ENCODE measurements at places on chromosomes 7 and 10.

- DNase-seq: peak; percentile 39
- no peaks in the 10 kb centered on the region for H3K27me3 ChIP-seq
- no peak overlapping the region for H3K27ac ChIP-seq
- H3K4me3 ChIP-seq: no peak overlapping the region
- H3K36me3 ChIP-seq: no peaks in the 10 kb centered on the region
Observed at GRCh38 chr7:29369909-29370488, 175.4 kb downstream of the CHN2 start.

GRCh38 chr10:33421789-33422462 lies 87.5 kb upstream of the NRP1 start:
- H3K36me3 ChIP-seq: no peaks in the 10 kb centered on the region
- H3K4me1 ChIP-seq: no peaks in the 10 kb centered on the region
- H3K27me3 ChIP-seq: no peaks in the 10 kb centered on the region

DNA sequence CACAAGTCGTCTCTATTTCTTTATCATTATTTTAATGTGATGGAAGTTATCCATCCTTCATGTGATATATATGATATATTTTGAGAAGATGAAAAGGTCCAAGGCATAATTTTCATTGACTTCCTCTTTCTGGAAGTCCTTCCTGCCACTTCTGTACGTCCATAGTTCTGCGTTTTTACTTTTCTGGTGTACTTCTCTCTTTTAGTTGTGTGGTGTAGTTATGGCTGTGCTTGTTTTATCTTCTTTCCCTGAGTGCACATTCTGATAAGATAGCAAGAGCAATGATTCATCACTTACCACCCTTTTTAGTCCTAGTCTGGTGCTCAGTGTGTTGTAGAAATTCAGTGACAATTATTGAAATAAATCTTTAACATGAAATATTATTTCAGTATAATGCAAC lies 231.3 kb upstream of the FERD3L start:
- no peaks in the 10 kb centered on the region for H3K4me1 ChIP-seq
- no peaks in the 10 kb centered on the region for H3K36me3 ChIP-seq
- no peaks in the 10 kb centered on the region for H3K27me3 ChIP-seq
- DNase-seq: no peak
- H3K27ac ChIP-seq: no peak overlapping the region

DNA sequence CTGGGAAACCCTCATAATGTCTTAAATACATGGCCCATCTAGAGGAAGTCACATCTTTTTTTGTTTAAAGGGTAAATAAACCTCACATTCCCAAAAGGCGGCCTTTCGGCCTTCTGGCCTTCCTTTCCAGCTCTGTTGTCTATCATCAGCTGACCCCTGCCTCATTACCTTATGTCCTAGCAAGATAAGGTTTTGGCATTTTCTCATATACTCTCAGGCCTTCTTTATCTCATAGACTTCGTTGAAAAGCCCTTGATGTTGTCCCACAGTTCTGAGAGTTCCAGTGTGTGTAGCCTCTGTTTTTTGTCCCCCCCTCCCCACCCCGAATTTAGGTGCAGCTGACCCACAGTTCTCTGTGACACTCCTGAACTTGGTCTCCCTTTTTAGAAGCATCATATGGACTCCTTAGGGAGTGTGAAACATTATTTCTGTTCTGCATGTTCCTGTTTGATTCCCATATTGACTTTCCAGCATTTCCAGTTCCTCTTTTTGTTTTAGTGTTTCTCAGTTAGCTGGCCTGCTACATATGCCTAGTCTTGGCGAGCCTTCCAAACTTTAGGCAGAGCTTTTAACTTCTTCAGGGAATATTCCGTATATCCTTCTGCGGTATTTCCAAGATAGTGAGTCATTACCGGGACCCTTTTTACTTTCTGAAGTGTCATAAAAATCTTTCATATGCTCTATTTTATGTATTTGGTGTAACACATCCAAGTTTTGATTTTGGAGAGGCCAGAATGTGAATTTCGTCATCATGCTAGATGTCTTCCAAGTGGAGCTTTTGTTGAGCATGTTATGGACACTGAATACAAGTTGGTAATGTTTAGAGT lies 138.5 kb downstream of the LRRC4 start:
- no peak for DNase-seq
- H3K4me3 ChIP-seq: no peak overlapping the region
- no peaks in the 10 kb centered on the region for H3K27me3 ChIP-seq
- H3K36me3 ChIP-seq: peaks cover 63% of the 10 kb centered on the region
- H3K27ac ChIP-seq: no peak overlapping the region

DNA sequence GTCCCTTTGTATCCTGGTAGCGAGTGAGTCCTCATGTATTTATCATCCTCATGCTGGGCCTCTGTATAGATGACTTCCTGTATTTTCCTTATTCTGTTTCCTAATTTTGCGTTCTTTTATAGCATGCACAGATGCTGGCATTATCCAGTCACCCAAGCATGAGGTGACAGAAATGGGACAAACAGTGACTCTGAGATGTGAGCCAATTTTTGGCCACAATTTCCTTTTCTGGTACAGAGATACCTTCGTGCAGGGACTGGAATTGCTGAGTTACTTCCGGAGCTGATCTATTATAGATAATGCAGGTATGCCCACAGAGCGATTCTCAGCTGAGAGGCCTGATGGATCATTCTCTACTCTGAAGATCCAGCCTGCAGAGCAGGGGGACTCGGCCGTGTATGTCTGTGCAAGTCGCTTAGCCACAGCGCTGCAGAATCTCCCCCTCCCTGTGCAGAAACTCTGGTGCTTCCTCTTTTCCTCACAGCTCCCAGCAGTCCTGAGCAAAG lies 183.1 kb upstream of the PRSS58 start:
- H3K4me3 ChIP-seq: no peak overlapping the region
- no peaks in the 10 kb centered on the region for H3K4me1 ChIP-seq
- DNase-seq: no peak
- H3K27ac ChIP-seq: no peak overlapping the region
- H3K36me3 ChIP-seq: no peaks in the 10 kb centered on the region
- no peaks in the 10 kb centered on the region for H3K27me3 ChIP-seq

- no peak overlapping the region for H3K4me3 ChIP-seq
- no peaks in the 10 kb centered on the region for H3K4me1 ChIP-seq
- DNase-seq: no peak
- no peaks in the 10 kb centered on the region for H3K27me3 ChIP-seq
- no peak overlapping the region for H3K27ac ChIP-seq
- H3K36me3 ChIP-seq: no peaks in the 10 kb centered on the region
Observed at GRCh38 chr7:29318853-29319718, 124.5 kb downstream of the CHN2 start.

DNA sequence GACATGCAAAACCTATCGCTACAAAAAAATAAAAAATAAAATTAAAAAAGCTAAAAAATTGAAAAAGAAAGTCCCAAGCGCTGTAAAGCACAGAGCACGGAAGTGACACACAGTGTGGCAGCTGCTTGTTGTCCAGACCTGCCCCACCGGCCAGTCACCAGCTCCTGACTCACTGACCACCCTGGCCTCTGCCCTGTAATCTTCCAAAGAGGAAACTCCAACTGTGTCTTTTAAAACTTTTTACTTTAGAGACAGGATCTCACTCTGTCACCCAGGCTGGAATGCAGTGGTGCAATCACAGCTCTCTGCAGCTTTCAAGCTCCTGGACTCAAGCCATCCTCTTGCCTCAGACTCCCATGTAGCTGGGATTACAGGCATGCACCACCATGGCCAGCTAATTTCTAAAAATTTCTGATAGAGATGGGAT lies 23.6 kb downstream of the GNA12 start:
- H3K36me3 ChIP-seq: peaks cover 5% of the 10 kb centered on the region
- H3K27me3 ChIP-seq: no peaks in the 10 kb centered on the region
- H3K4me1 ChIP-seq: peaks cover 3% of the 10 kb centered on the region
- H3K4me3 ChIP-seq: no peak overlapping the region
- H3K27ac ChIP-seq: no peak overlapping the region
- no peak for DNase-seq

GRCh38 chr10:88386821-88387773 lies 196.0 kb downstream of the RNLS start:
- H3K27me3 ChIP-seq: no peaks in the 10 kb centered on the region
- peaks cover 20% of the 10 kb centered on the region for H3K4me1 ChIP-seq
- H3K27ac ChIP-seq: no peak overlapping the region

DNA sequence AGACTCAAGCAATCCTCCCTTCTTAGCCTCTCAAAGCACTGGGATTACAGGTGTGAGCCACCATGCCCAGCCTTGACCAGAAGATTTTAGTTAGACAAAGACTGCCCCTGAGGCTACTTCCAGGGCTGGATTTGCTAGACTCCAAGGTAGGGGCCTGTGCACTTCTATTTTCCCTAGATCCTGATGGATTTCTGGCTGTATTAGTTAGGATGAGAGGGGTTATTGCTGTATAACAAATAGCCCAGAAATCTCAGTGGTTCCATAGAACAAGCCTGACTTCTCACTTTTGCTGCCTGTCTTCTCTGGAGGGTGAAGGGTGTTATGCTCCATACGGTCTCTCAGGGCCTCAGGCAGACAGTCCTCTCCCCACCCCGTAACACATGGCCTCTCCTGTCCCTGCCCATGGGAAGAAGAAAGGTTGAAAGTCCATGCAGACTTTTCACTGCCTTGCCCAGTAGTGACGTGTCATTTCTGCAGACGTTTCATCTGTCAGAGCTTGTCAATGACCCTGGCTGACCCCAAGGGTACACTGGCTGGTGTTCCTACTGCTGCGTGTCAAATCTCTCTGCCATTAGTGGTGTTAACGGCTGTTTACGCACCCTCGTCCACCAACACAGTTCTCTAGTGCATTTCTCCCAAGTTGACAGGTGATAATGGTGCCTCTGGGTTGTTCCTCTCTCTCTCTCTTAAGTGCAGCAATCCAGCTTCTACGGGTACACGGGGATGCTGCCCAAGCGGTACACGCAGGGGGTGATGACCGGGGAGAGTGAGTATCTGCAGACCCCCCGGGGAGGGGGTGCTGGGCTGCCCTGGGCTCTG lies 11.6 kb downstream of the SLC29A4 start:
- H3K27me3 ChIP-seq: peaks cover 6% of the 10 kb centered on the region
- H3K4me1 ChIP-seq: no peaks in the 10 kb centered on the region
- H3K4me3 ChIP-seq: no peak overlapping the region
- no peak overlapping the region for H3K27ac ChIP-seq
- H3K36me3 ChIP-seq: no peaks in the 10 kb centered on the region
- no peak for DNase-seq

GRCh38 chr10:121527690-121528089 lies 70.6 kb downstream of the FGFR2 start:
- no peaks in the 10 kb centered on the region for H3K27me3 ChIP-seq
- DNase-seq: peak; percentile 79
- H3K4me1 ChIP-seq: peaks cover 18% of the 10 kb centered on the region
- H3K36me3 ChIP-seq: peaks cover 17% of the 10 kb centered on the region
- H3K4me3 ChIP-seq: peak overlapping the region; percentile 21
- H3K27ac ChIP-seq: no peak overlapping the region

GRCh38 chr7:90763108-90763507 lies 167.0 kb downstream of the CDK14 start:
- H3K4me3 ChIP-seq: no peak overlapping the region
- H3K4me1 ChIP-seq: peaks cover 4% of the 10 kb centered on the region

GRCh38 chr7:77467408-77467807 lies 51.3 kb upstream of the GSAP start:
- no peak overlapping the region for H3K27ac ChIP-seq
- H3K27me3 ChIP-seq: no peaks in the 10 kb centered on the region
- DNase-seq: no peak
- H3K4me1 ChIP-seq: no peaks in the 10 kb centered on the region
- H3K4me3 ChIP-seq: no peak overlapping the region

DNA sequence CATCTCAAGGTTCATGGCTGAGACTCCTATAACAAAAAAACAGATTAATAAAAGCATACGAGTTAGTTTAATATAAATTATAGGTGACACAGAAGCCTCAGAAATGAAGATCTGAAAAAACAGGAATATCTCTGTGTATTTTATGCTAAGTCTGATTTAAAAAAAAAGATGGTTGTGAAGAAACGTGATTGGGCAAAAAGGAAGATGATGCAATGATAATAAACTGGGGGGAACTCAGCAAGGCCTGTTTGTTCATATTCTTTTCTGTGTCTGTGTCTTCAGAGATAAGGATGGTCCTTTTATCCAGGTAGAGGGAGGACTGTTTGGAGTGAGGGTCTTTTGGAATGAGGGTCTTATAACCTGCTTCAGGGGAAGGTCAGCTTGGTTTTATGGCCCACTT lies 25.9 kb downstream of the TAC1 start:
- no peak for DNase-seq
- no peaks in the 10 kb centered on the region for H3K4me1 ChIP-seq
- no peak overlapping the region for H3K27ac ChIP-seq
- no peak overlapping the region for H3K4me3 ChIP-seq
- H3K36me3 ChIP-seq: no peaks in the 10 kb centered on the region

- DNase-seq: no peak
- no peaks in the 10 kb centered on the region for H3K36me3 ChIP-seq
- no peak overlapping the region for H3K27ac ChIP-seq
- H3K4me1 ChIP-seq: peaks cover 23% of the 10 kb centered on the region
- H3K27me3 ChIP-seq: no peaks in the 10 kb centered on the region
Observed at GRCh38 chr10:113620511-113620910, 43.3 kb downstream of the NRAP start.

GRCh38 chr10:91073286-91073979 lies 147.0 kb upstream of the PCGF5 start:
- H3K4me3 ChIP-seq: no peak overlapping the region
- no peaks in the 10 kb centered on the region for H3K36me3 ChIP-seq
- no peaks in the 10 kb centered on the region for H3K4me1 ChIP-seq
- no peak overlapping the region for H3K27ac ChIP-seq

GRCh38 chr7:2103071-2103898 lies 129.5 kb downstream of the MAD1L1 start:
- H3K4me3 ChIP-seq: no peak overlapping the region
- H3K27me3 ChIP-seq: no peaks in the 10 kb centered on the region
- H3K36me3 ChIP-seq: no peaks in the 10 kb centered on the region
- no peaks in the 10 kb centered on the region for H3K4me1 ChIP-seq

GRCh38 chr10:132544744-132545658 lies 7.4 kb downstream of the INPP5A start:
- no peaks in the 10 kb centered on the region for H3K36me3 ChIP-seq
- peak; percentile 38 for DNase-seq
- H3K27me3 ChIP-seq: no peaks in the 10 kb centered on the region
- no peak overlapping the region for H3K27ac ChIP-seq
- no peaks in the 10 kb centered on the region for H3K4me1 ChIP-seq

GRCh38 chr7:38060116-38060515 lies 117.9 kb upstream of the STARD3NL start:
- H3K27me3 ChIP-seq: no peaks in the 10 kb centered on the region
- no peaks in the 10 kb centered on the region for H3K36me3 ChIP-seq
- no peak overlapping the region for H3K27ac ChIP-seq

GRCh38 chr7:28893888-28894287 lies 64.2 kb downstream of the TRIL start:
- no peak overlapping the region for H3K4me3 ChIP-seq

DNA sequence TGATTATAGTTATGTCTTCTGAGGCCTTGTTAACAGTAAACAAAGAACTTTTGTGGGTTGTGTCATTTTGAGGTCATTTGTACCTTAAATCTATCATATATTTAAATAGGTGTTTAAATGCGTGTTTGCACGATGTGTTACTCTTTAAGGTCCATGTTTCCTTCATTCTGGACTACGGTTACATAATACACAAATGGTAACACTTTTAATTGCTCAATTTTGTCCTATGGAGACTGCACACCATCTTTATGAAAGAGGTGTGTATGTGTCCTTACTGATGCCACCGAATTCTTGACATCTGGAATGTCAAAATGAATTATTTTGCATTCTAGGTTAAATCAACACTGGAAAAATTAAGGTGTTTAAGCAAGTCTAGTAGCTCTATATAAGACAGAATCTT lies 1.7 kb downstream of the PALS2 start:
- no peak for DNase-seq
- H3K4me3 ChIP-seq: peak overlapping the region; percentile 98
- H3K36me3 ChIP-seq: no peaks in the 10 kb centered on the region
- no peak overlapping the region for H3K27ac ChIP-seq

GRCh38 chr10:2077231-2077630 lies 339.9 kb upstream of the ADARB2 start:
- no peak for DNase-seq
- no peak overlapping the region for H3K4me3 ChIP-seq
- H3K4me1 ChIP-seq: no peaks in the 10 kb centered on the region
- no peaks in the 10 kb centered on the region for H3K27me3 ChIP-seq
- H3K27ac ChIP-seq: no peak overlapping the region
